OCI-LY7 (cell line): ENCODE measurements at places on chromosomes 1 and 21. TPM values are rescaled to one million over a fixed set of nuclear protein-coding genes. Genes with fewer than 3 reads are reported as not detected.

The CD48 gene
- 131 and 149 TPM in 2 replicates for total RNA-seq

- peak; percentile 3 for DNase-seq
Measured at GRCh38 chr1:195141294-195141693, 1466.9 kb downstream of the KCNT2 start.

GRCh38 chr1:36089393-36090121, 865 bp downstream of the ADPRS start:
- DNase-seq, result peak; percentile 52

DNA sequence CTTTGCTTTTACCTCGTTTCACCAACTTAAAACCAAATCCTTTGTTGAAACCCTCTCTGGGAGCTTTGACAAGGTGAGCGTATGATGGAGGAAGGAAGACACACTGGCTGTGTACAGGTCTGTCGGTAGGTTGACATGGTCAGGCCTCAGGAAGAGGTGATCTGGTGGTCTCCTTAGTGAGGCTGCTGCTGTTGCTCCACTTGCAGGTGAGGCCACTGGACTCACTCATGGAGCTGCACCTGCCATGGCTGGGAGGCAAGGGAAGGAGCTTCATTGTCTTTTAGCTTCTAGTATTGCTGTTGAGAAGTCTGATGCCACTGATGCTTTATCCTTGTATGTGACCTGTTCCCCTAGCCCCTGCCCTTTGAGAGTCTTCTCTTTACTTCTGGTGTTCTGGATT, 35.7 kb downstream of the TENT5C start:
- DNase-seq, result no peak

DNA sequence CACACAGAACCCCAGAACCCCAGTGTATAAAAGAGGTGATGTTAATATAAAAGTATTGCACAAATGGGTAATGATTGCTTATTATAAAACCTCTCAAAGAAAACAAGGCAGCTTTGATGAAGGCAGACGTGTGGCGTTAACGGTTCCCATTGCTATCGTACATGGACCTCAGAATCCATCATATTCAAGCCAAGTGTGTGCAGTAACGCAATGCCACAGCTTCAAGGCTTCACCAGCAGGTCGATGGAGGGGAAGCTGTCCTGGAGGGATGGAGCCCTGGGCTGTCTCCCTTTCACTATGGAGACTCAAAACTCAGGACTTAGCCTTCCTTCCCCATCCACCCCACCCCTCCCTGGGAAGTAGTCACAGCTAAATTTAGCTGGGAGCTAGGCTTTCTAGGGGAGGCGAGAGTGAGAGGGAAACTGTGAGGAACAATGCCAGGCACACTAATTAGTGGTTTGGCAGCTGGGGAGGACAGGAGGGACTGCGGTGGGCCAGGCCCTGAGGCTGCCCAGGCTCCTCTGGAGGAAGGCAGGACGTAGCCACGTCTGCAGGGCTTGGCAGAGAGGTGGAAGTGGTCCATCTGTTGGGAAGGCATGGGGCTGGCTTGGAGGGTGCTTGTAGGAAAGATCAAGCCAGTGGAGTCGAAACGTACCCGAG, 121.2 kb downstream of the HMGB4 start:
- DNase-seq, result no peak

GRCh38 chr1:218079347-218079746, 205.7 kb upstream of the RRP15 start:
- no peak for DNase-seq

DNA sequence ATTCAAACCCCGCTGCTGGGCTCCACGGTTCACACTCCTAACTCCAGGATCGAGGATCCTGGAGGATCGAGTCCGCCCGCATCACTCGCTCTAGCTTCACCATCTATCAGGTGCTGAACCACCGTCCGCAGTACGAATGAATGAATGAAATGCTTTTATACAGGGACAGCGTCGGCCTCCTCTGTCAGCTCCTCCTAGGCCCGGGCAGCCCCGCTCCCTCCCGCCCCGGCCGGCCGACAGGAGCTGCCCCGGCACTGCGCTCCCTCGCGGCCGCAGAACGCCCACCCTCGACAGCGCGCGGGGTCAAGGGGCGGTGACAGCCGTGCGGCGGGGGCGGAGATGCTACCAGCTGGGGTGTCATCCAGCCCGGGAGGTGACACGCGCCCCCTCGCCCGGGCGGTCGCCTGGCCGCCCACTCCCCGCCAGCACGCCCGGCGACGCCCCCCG, 520 bp downstream of the ZBTB17 start:
- DNase-seq, result peak; percentile 83

GRCh38 chr21:44815225-44815624, 2.6 kb downstream of the SUMO3 start:
- no peak for DNase-seq

GRCh38 chr1:54851406-54851805, 35.6 kb downstream of the DHCR24 start:
- no peak for DNase-seq

DNA sequence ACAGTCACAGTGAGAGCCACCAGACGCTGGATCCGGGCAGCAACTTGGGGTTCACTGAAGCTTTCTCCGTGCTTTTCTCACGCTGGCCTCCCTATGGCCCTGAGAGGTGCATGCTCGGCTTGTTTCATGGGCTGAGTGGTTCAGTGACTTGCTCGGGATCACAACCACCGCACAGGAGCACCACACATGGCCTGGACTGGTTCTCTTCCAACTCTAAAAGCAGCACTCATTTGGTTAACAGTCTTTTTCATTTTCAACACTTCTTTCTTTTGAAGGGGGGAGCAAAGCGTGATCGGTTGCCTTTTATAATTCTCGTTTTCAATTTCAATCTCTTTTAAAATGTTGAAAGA, 26.2 kb downstream of the UBIAD1 start:
- no peak for DNase-seq

GRCh38 chr1:81232420-81232819, 568.3 kb upstream of the ADGRL2 start:
- DNase-seq, result no peak

- DNase-seq, result no peak
Measured at GRCh38 chr1:10204003-10204642, 6.2 kb upstream of the KIF1B start.

- DNase-seq, result peak; percentile 29
Measured at GRCh38 chr1:32393832-32394140, 455 bp downstream of the BSDC1 start.
